ENCODE measurements at places on chromosomes 5 and 9. TPM values are rescaled to one million over a fixed set of nuclear protein-coding genes. Genes with fewer than 3 reads are reported as not detected.

Gene FBP2
- total RNA-seq: not detected

GRCh38 chr9:86175743-86176456 is 76.5 kb upstream of the GOLM1 start:
- DNase-seq: no peak
- no peaks in the 10 kb centered on the region for H3K36me3 ChIP-seq
- H3K27me3 ChIP-seq: no peaks in the 10 kb centered on the region
- no peaks in the 10 kb centered on the region for H3K4me1 ChIP-seq
- no peak overlapping the region for H3K4me3 ChIP-seq

DNA sequence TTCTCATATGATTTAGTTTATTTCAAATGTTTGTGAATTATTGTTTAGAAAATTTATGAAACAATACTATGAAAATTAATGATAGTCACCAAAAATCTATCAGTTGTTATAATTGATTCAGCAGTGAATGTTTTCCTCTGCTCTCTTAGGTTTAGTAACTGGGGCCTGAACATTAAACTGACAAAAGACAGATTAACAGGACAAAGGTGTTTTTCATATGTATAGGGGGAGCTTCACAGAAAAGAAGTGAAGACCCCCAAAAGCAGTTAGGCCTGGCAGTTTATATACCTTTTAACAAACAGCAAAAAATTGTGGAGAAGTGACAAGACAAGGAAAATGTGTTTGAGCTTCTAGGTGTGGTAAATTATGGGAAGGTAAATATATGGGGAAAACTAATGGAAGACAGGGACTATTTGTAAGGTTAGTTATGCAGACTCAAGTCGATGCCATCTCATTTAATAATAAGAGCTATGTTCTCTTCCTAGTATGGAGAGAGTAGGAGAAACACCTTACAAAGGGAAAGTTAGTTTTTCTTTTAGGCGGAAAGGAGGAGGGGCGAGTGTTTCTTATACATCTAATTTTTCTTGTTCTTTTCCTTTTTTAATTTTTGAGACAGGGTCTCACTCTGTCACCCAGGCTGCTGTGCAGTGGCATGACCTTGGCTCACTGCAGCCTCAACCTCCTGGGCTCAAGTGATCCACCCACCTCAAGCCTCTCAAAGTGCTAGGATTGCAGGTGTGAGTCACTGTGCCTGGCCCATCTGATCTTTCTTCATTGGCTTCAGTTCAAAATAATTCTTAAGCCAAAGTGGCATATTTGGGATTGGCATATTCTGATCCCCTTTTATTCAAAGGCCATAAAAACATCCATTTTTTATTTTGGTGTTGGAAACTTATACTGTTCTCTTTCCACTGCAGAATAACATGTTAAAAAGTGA is 77.8 kb downstream of the C9orf153 start:
- H3K27ac ChIP-seq: no peak overlapping the region
- no peak overlapping the region for H3K4me3 ChIP-seq
- H3K36me3 ChIP-seq: no peaks in the 10 kb centered on the region
- no peaks in the 10 kb centered on the region for H3K27me3 ChIP-seq
- DNase-seq: no peak
- no peaks in the 10 kb centered on the region for H3K4me1 ChIP-seq

DNA sequence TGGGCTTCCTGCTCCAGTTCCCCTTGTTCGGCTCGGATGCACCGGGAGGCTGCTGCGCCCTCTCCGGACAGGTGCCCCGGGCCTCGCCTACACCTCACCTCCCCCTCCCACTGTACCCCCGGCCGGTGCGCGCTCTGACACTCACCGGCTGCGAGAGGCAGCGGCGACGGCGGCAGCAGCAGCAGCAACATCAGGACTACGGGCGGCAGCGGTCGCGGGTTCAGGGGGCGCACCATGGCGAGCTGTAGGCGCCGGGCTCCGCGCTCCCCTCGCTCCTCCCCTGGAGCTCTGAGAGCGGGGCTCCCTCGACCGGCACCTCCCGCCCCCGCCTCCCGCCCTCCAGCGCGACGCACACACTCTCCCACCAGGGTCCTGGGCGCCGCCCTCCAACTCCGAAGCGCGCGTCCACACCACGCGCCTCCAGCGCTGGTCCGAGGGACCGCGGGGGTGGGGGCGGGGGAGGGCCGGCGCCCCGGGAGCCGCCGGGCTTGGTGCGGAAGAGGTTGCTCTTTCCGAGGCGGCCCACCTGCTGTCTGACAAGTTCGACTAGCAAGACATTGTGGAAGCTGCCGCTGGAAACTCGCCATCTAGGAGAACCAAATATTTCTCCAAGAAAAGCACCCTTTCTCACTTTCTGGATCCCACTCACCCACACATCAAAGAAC is at the start of gene GFRA3:
Gene GFRA3, minus strand, starts transcription at position 433 of the 665 bp plus-strand sequence. Its CDS starts 197 bp downstream, at position 236.
- H3K4me3 ChIP-seq: no peak within 1 kb of the TSS
- H3K27me3 ChIP-seq: peaks cover 23% of the 10 kb centered on the region
- peaks cover 4% of the 10 kb centered on the region for H3K4me1 ChIP-seq
- no peaks in the 10 kb centered on the region for H3K36me3 ChIP-seq
- peak; percentile 12 for DNase-seq
- no peak within 1 kb of the TSS for H3K27ac ChIP-seq

Gene UGT3A1
- total RNA-seq: not detected

DNA sequence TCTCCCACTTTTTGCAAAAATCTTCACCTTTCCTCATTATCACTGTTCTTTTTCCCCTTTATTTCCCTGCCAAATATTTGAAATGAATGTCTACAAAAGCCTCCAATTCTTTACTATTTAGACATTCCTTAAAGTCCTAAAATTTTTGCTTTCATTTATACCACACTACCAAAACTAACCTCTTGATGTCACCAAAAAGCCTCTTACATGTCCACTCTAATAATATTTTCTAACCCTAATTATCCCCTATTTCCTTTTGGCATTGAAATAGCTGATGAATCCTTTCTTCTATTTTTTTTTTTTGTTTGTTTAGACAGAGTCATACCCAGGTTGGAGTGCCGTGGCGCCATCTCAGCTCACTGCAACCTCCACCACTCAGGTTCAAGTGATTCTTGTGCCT is 32.3 kb upstream of the NRG2 start:
- no peaks in the 10 kb centered on the region for H3K4me1 ChIP-seq
- no peak for DNase-seq
- H3K27ac ChIP-seq: no peak overlapping the region
- H3K27me3 ChIP-seq: peaks cover 5% of the 10 kb centered on the region
